ENCODE measurements at places on chromosomes 7 and 10.

GRCh38 chr7:28573059-28573553, 160.8 kb downstream of the CREB5 start:
- DNase-seq = no peak

DNA sequence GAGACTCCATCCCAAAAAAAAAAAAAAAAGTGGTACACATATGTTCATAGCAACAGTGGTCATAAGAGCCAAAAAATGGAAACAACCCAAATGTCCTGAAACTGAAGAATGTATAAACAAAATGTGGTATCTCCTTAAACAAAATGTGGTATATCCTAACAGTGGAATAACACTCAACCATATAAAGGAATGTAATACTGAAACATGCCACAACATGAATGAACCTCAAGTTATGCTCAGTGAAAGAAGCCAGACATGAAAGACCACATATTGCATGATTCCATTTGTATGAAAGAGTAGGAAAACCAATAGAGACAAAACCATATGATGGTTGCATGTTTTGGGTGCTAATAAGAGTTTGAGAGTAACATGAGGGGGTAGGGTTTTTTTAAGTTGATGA, 3.1 kb downstream of the GJC3 start:
- no peak for DNase-seq

- DNase-seq = no peak
Measured at GRCh38 chr10:72783410-72783833, 91.5 kb downstream of the MCU start.

DNA sequence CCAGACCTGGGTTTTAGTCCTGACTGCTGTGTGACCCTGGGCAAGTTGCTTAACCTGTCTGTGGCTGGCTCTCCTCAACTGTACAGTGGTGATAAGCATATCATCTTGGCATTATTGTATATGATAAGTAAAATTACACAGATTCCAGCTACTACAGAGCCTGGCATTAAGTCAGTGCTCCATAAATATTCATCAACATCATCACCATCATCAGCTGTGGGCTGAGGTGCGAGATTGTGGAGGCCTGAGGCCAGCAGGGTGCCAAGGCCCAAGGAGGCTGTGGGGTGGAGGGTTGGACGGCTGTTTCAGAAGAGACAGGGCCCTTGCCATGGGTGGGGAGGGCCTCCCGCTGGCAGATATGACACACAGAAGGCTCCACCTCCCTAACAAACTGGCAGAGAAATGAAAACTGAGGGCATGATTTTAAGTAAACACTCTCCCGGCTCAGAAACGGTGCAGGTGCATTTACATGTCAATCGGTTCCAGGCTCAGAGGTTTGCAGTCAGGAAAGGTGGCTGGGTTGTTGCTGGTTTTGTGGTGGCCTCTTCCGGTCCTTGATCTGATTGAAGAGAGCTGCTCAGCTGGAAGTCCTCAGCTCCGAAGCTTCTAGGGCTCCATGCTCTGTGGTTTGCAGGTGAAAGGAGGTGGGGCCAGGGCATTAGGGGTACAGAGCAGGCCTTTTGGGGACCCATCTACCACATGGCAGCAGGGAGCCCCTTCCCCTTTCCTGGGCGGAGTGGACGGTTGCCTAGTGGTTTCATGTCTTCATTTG, 10.2 kb downstream of the CRYGN start:
- no peak for DNase-seq

DNA sequence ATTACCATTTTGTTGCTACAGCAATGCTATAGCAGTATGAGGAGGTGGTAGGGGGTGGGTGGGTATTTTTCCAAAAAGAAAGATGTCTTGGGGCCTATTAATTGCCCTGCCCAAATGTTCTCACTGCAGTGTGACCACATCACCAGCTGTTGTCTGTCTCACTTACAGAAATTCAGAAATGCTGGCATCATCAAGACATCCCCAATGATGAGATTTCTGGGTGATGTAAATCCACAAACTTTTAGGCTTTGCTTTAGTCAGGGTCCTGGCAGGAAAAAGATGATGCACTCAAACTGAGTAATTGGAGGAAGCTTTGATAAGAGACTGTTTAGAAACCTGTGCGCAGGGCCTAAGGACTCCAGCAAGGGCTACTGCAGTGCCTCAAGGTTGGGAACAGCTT, 56.2 kb upstream of the OPN4 start:
- DNase-seq = no peak

DNA sequence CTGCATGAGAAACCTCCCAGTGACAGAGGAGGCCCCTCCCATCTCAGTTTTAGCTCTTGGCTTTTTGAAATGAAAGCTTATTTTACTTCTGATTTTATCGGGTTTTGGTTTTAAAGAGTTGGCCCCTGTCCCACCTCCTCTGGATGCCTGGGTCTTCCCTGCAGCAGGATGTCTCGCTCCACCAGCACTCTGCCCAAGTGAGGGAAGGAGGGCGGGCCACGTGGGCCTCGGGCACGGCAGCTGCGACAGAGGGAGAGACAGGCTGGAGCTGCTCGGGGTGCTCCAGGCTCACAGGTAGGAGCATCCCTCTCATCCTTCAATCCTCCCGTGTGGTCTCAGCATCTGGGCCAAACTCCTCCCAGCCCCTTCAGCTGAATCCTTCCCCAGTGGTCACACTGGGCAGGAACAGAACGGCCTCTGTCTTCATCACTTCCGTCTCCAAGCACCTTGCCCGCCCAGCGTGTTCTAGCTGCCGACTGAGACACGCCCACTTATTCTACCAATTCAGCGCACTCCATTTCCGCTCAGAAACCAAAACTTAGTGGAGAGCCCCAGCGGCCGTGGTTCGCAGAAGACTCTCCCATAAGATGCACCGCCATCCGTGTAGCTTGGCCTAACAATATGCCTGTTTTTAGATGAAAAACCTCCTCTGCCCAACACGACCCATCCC, 222.9 kb downstream of the GLRX3 start:
- no peak for DNase-seq

- DNase-seq = no peak
Measured at GRCh38 chr10:7906128-7906527, 87.8 kb downstream of the TAF3 start.

GRCh38 chr10:16509996-16510395, 11.7 kb downstream of the C1QL3 start:
- no peak for DNase-seq

DNA sequence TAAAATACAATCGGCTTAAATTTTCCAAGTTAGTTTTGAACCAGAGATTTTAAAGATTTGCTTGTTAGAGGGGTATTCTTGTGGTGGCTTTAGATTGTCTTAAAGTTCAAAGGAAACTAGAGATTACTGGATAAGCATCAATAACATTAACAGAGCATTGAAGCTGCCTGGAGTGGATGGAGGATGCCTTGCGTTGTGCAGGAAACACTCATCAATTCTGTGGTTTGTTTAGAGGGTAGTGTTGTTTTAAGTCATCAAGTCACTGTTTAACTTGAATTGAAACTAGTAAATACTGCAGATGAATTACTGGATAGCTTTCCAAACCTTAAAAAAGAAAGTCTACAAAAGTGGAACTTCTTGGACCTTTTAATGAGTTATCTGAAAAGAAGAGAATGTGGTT, 218.6 kb downstream of the CELF2 start:
- DNase-seq = no peak

DNA sequence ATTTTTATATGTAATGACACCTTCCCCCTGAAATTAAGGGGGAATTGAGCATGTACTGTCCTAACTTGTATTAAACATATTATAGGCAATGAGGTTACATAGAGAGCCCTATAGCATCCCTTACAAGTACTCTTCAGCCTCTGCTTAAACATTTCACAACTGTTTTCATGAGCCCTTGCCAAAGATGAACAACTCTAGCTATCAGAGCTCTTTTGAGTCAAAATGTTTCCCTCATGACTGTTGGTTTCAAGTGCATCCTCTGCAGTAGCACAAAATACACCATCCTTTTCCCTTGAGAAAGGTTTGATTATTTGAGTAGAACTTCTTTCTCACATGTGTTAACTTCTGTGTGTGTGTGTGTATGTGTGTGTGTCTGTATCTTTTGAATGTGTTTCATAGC, 1157.6 kb upstream of the CELF2 start:
- no peak for DNase-seq

DNA sequence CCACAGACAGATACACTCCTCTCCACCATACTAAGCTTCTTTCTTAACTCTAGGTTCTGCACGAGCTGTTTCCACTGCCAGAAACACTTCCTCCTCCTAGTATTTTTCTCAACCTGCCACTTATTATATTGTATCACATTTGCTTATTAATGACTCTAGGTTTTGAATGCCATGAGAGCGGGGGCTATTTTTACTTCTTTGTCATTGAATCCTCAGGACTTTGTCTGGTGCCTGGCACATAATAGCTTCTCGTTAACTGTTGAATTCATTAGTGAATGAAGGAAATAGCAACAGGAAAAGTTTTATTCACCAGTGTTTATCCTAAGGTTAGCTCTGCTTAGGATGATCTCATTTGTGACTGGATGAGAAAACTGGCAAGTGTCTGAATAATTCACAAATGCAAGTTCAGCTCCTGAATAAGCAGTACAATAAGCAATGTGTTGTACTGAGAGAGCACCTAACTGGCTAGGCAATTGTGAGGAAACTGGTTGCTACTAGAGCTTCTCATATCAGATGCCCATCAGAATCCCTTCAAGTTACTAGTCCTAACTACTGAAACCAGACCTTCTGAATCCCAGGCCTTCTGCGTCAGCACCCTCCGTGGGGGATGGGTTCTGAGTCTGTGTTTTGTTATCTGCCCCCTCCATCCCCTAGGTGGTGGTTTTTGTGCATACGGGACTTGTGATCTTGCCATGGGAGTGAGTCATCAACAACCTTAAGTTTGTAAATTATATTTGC, 92.7 kb downstream of the LSMEM1 start:
- no peak for DNase-seq

DNA sequence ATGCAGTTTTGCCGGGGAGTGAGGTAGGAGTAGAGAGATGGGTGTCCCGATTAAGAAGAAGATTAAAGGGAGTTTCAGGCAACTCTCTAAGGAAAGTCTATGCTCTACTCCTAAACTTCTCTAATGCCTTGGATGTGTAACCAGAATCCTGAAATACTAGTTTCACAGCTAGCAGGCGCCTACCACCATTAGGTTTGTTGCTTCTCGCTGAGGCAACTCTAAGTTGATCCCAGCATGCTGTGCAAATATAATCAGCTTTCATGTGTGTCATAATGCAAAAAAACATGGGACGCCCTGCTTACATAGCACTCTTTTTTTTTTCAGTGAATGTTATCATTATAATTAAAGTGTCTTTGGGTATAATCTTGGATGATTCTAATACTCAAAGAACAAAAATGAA, 50.4 kb upstream of the FAM3C start:
- no peak for DNase-seq

DNA sequence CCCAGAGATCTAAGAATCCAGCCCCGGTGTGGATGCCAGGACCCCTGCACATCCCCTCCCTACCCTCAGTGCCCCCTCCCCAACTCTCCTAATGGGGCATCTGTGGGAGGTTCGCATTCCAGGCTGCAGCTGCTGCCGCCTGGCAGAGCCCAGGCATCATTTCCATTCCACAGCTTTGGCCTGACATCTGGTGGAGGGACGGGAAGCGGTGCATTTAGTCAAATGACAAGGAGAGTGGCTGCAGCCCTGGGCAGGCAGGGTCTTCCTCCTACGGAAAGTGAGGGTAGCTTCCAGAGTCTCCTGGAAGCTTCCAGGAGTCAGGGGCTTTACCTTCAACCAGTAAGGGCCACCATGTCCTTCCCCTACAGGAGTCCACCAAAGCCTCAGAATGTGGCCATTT, 30.8 kb downstream of the PRLHR start:
- no peak for DNase-seq

DNA sequence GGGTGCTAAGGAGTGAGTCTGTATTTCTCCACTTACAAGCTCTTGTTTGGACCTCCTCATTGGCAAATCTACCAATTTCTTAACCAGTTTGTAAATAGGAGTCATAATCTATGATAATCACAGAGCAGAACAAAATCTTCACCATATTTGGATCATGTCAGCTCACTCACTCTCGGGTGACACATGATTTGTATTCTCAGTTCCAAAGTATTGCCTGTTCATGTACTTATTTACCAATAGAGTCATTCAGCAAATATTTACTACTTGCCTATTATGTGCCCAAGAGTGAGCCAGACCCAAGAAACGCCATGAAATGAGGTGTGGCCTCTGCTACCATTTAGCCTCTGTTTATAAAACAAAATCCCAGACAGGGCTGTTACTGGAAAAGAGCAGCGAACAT, 114.8 kb downstream of the TSPAN12 start:
- no peak for DNase-seq

GRCh38 chr10:129785536-129785981, 178.5 kb downstream of the EBF3 start:
- DNase-seq = no peak

DNA sequence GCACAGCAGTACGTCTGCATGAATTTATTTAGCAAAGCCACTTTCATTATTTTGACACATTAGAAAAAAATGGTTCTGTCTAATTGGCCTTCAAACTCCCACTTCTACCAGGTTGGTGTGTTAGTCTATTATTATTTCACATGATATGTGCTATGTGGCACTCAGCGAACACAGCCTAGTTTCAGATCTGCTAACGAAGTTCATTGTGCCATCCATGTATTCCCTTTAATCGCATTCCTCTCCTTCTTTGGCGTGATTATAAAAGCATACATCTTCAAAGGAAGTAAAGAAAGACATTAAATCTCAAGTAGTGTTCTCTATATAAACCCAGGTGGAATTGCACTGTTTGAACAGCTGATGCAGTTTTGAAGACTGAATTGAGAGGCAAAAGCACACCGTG, 96.4 kb upstream of the CACNA2D1 start:
- no peak for DNase-seq

DNA sequence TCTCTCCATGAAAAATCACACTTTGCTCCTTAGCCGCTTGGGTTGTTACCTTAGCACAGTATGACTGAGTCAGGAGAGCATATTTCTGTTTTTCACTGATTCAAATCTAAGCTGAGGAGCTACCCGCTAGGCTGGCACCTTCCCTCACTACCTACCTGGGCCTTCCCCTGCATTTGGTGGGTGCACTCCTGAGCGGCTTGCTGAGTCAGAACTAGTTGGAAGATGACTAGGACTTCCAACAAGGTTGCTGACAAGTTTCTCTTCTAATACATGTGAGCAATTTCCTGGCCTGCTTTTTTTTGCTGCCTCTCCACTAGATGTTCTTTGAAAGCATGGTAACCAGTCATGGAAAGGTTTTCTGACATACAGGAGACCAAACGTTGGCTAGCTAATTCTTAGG, 43.8 kb upstream of the SEC61G start:
- DNase-seq = no peak

GRCh38 chr10:86334488-86335085, 32.0 kb downstream of the GRID1 start:
- DNase-seq = no peak

DNA sequence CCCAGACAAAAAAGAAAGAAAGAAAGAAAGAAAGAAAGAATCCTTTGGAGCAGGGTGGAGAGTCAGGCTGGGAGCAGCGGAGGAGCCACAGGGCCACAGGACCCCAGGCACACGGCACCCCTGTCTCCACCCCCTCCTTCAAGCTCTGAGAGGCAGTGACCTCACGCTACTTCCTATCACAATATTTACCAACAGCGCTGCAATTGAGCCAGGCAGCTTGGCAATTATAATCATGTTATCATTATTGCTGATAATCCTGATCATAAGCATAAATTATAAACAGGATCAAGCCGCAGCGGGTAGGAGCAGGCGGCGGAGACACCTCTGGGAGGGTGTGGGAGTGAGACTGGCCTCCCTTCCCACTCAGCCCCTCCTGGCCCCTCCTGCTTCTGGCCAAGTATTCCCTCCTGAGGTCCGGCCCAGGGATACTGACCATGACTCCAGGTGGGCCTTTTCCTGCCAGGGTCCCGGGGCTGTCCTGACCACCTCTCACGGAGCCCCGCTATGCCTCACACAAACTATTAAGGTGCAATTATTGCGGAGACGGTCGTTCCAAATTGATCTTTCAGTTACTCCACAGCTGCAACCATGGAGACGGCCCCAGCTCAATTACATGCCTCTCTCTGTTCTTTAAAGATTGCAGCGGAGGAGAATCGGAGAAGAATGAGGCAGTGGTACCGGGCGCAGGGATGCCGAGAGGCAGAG, 10.0 kb upstream of the GTF2IRD1 start:
- no peak for DNase-seq
